ENCODE measurements at places on chromosomes 6 and 20.
A peak's percentile ranks its signal among the peaks of the same experiment; 100 is the strongest.

- DNase-seq: peak; percentile 48
These were observed 60.1 kb downstream of the SESN1 start for GRCh38 chr6:109034526-109034925.

GRCh38 chr6:113445201-113445600 is 411.9 kb upstream of the MARCKS start:
- DNase-seq: no peak

- DNase-seq: no peak
These were observed 278.6 kb upstream of the MAP3K7 start for GRCh38 chr6:90865513-90865912.

- peak; percentile 20 for DNase-seq
These were observed 538 bp upstream of the GRM1 start for GRCh38 chr6:146028252-146028795.

GRCh38 chr6:51995214-51995755 is 92.1 kb downstream of the PKHD1 start:
- no peak for DNase-seq

GRCh38 chr6:6866656-6867403 is 240.9 kb upstream of the RREB1 start:
- DNase-seq: no peak

GRCh38 chr6:163489584-163489983 is 75.1 kb downstream of the QKI start:
- no peak for DNase-seq

GRCh38 chr6:111989743-111990142 is 64.2 kb upstream of the CCN6 start:
- DNase-seq: no peak

- DNase-seq: no peak
These were observed 3.6 kb upstream of the ABHD12 start for GRCh38 chr20:25394276-25394675.

DNA sequence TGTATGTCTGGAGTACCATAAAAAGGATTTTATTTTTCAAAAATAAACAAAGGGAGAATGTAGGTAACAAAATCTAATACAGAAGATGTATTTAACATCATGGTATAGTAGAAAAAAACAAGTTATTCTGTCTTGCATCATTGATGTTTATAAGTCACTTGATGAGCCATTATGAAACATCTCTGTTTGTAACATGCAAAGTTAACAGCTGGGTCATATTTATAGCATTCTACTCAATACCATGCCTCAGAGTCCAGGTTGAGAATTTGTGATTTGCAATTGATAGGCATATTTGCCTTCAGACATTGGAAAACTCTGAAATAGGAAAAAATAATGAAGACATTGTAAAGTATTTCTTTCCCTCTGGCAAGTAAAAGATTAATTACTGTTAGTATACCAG is 52.3 kb upstream of the IL20RA start:
- no peak for DNase-seq

DNA sequence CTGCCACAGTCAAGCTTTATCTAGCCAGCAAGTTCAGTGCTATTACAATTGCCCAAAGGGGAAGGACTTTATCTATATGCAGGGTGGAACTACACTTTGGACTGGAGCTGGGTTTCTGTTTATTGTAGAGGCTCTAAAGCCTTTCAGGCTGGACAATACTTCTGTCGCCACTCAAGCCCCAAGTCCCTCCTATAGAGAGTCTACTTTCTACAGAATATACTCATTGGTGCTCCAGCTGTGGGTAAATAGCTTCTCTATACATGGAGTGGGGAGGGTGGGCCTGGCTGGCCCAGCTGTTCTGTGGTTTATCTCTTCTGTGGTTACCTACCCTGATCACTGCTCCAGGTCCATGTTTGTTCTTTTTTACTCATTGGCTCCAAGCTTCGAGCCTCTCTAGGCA is 151.8 kb upstream of the MYLIP start:
- DNase-seq: no peak

DNA sequence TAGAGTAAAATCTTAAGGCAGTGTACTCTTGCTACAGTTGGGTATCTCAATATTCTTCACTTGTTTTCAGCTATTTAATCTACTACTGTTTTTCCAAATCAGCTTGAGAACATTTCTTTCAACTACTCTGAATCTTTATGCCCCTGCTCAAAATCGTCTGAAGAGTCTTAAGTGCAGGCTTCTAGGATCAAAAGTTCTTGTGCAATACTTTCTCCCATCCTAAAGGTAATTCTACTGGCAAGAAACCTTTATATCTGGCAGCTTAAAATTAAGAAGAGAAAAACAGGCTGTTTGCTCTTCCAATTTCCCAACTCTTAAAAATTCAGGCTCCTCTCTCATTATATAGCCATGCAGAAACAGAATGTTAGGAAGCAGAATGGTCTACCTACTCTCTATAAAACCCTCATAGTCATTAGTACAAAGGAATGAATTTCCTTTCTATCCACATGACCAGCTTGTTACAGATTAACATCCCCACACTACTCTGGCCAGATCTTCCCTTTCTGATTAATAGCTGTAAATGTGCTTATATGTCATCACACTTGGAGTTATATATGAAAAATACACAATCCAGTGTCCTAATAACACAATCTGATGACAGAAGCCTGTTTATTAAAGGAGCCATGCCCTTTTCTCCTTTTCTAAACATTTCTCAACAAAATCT is 122.2 kb upstream of the FAM184A start:
- DNase-seq: no peak

DNA sequence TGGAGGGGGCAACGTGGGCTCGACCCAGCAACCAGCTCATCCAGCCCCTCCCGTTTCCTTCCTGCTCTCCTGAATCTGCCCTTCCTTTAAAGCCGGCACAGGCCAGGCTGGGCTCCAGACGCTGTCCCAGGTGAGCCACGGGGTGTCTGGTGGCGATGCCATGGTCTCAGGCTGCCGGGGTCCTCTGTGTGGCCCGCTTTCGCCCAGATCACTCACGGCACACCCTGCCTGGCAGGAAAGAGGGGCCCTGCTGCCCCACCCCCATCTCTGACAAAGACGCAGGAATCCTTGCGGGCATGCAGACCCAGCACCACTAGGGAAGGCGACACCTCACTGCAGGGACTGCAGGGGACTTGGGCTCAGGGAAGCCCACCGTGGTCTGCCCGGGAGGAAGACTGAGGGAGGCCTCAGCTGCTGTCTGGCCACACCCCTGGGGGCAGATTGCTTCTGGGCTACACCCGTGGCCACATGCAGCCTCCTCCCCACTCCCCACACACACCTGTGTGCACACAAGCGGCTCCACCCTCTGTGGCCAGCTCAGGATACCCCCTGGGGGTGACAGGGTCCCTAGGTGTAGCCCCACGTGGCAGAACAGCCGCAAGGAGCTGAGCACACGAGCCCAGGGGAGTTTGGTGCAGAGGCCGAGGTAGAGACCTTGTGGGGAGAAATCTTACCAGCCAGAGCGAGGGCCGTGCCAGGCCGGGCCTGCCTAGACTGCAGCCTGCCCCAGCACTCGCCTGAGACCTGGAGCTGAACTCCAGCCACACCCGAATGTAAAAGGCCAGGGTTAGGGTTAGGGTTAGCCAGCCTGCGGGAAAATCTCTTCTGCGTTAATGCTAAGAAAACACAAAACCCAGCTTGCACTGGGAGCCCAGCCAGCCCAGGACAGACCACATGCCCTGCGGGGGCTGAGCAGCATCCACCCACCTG is 104.6 kb downstream of the DLL1 start:
- DNase-seq: no peak

DNA sequence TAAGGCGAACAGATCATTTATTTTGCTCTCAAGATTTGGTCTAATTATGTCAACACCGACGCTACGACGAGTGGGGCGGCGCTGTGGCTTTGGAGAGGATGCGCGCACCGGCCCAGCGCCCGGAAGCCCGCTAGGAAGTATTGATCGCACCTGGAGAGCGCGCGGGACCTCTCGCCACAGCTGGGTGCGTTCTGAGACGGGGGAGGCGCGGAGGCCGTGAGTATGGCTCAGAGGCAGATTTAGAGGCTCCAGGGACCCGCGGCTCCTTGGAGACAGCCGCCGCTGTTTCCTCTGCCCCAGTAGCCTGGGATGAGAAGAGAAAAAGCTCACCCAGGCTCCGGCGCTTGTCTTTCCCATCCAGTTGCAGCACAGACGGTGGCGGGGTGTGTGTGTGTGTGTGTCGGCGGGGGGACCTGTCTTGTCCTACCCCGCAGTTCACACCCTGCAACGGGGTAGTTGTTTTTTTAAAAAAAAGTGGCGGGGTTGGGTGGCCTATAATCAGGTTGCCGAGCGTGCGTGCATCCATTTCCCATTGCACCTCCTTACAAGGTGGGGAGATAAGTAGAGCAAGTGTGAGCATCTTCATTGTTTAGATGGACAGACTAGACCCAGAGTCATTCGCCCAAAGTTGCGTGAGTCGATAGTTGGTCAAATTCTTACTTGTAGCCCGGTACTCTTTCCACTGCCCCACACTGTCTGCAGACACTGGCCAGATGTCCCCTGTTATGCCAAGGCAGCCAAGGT is 11.2 kb downstream of the TFAP2D start:
- no peak for DNase-seq

- peak; percentile 11 for DNase-seq
These were observed 32.6 kb downstream of the CEP85L start for GRCh38 chr6:118618676-118619377.

GRCh38 chr20:31797364-31797763 is 21.8 kb upstream of the MYLK2 start:
- DNase-seq: no peak

- no peak for DNase-seq
These were observed 141.8 kb upstream of the BMP5 start for GRCh38 chr6:56017198-56017597.

- DNase-seq: no peak
These were observed 83.5 kb upstream of the SULF2 start for GRCh38 chr20:47868744-47869143.

GRCh38 chr20:31606804-31607639 is 1.9 kb downstream of the ID1 start:
- DNase-seq: no peak

- DNase-seq: no peak
These were observed 172.8 kb upstream of the MAP3K7 start for GRCh38 chr6:90759664-90760063.

- DNase-seq: no peak
These were observed 46.8 kb downstream of the B4GALT5 start for GRCh38 chr20:49666911-49667310.
